ENCODE measurements at places on chromosomes 1 and 21.
A peak's percentile ranks its signal among the peaks of the same experiment; 100 is the strongest.

- DNase-seq = no peak
Measured at GRCh38 chr1:151835596-151835995, 4.0 kb upstream of the RORC start.

DNA sequence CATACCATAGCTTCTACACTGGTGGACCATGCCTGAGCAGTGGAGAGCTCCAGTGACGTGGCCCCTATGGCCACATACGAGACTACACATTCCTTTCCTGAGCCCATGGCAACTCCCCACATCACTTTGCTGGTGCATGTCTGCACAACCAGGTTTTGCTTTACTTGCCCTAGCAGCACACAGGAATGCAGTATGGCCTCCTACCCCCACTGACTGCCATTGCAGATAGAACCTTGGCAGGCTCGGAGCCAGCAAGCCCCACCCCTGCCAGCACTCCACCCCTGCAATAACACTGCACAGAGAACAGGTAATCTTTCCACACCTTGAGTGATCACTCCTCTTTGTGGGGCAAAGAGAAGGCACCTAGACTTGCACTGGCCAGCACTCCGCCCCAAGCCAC is 531.9 kb upstream of the CAMK1G start:
- DNase-seq = no peak

GRCh38 chr1:37763791-37764413 is 1.0 kb downstream of the EPHA10 start:
- no peak for DNase-seq

DNA sequence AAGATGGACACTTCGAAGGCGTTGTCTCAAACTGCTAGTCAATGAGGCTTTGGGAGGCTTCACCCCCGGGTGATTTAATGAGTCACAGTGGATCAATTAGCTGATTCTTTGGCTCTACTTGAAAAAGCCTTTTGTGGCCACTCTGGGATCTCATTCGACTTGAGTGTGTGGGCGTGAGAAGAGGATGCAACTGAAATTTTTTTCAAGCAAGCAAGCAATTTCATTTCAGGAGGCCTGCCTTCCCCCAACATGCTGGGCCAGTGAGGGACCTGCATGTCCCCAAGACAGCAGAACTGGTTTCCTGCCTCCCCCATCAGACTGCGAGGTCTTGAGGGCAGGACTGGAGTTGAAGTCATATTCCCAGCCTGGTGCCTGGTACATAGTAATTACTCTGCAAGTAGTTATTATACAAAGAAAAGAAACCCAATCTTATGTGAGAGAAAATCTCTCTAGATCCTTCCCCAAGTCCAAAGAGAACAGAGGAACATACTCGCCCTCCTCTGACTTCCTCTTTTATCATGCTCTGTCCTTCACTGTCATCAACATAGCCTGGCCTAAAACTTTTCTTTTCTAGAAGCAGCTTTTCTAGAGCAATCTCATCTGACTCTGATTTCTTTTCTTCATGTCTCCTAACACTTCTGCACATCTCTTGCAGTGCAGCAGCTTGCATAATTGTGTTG is 22.7 kb downstream of the SYT6 start:
- no peak for DNase-seq

- DNase-seq = no peak
Measured at GRCh38 chr1:30887485-30888315, 20.9 kb downstream of the SDC3 start.

DNA sequence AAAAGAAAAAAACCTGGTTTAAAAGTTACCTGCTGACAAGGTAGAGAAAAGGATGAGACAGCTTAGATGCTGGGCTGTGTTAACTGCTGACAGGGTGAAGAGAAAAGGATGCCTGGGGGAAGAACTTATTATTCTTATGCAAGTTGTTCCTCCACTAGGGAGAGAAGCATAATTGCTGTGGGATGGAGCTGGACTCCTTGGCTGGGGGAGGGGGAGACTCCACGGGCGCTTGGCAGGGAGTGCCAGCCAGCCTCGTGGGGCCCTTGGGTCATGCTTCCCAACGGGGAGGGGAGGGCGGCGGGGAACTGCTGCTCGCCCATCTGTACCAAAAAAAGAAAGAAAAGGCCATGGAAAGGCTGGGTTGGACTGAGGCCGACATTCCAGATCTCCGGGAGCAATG is 47.2 kb downstream of the SYCP1 start:
- DNase-seq = no peak

- DNase-seq = no peak
Measured at GRCh38 chr1:10522322-10522860, 47.6 kb downstream of the PEX14 start.

DNA sequence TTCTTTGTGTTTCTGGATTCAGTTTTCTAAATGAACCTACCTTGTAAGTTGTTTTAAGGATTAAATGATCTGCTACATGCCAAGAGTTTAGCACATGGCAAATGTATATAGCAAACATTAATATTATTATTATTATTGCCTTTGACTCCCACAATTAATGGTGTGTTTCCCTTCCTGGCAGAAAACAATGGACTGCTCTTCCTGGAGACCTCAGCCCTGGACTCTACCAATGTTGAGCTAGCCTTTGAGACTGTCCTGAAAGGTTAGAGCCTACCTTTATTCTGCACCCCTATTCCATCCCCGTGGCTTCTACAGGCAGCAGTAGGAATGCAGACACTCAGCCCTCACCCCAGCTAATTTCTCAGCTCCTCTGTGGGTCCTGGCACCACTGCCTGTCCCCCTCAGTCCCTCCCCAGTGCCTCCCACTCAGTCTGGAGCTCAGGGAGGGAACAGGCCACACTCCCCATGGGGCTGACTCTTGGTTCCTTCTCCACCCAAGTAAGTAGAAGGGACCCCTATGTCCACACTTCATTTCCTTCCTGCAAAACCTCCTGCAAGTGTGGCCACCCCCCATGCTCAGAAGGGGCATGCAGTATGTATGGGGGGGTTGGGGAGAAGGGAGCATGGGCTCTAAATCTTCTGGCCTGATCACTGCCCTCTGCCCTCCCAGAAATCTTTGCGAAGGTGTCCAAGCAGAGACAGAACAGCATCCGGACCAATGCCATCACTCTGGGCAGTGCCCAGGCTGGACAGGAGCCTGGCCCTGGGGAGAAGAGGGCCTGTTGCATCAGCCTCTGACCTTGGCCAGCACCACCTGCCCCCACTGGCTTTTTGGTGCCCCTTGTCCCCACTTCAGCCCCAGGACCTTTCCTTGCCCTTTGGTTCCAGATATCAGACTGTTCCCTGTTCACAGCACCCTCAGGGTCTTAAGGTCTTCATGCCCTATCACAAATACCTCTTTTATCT is 8.8 kb downstream of the RAB25 start:
- no peak for DNase-seq

DNA sequence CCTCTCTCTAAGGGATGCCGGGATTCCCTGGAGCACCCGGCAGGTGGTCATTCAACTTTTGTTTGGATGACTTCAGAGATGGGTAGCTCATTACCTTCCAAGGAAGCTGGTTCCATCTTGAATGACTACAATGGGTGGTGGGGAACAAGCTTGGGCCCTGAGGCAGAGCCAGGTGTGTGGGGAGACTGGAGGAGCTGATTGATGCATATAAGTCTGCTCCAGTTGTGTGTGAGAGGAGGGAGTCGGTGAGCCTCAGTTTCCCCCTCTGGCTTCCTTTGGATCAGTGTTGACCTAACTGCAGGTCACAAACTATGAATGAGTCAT is 133.8 kb upstream of the ZBTB40 start:
- no peak for DNase-seq

GRCh38 chr1:186306533-186306932 is 68.5 kb downstream of the TPR start:
- DNase-seq = no peak

DNA sequence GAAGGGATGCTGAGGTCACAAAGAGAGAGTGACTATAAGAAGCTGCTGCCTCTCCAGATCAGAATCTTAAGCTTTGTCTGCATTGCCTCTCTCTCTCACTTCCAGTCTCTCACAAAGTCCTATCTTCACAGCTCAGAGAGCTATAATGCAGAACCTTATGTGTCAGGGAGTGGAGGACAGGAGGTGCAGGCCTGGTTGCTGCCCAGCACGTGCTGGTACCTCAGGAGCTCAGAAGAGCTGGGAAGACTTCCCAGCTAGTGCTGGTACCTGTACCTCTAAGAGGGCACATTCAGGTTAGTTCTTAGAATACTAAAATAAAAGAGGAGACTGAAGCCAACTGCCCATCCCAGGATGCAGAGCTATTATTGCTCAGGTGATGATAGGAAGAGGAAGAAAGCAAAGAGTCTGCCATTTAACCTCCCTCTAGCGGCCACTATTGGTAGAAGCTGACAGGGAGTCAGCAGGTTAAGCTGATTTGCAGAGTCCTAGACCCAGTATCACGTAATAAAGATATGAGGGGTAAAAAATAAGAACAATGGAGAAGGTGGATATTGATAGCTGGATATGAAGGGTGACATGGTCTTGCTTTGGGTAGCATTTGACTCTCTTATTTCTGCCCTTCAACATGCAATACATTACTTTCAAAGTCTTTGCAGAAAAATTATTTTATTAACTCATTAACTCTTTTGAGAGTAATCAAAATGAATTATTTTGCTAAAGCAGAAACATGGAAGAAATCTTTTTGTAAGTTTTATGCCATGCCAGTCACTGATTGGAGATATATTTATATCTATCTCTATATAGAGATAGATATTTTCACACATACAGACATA is 138.1 kb upstream of the HMCN1 start:
- DNase-seq = peak; percentile 53

GRCh38 chr1:67575861-67576260 is 109.1 kb upstream of the GADD45A start:
- peak; percentile 44 for DNase-seq

- peak; percentile 73 for DNase-seq
Measured at GRCh38 chr1:6271554-6271953, 10.7 kb upstream of the GPR153 start.

DNA sequence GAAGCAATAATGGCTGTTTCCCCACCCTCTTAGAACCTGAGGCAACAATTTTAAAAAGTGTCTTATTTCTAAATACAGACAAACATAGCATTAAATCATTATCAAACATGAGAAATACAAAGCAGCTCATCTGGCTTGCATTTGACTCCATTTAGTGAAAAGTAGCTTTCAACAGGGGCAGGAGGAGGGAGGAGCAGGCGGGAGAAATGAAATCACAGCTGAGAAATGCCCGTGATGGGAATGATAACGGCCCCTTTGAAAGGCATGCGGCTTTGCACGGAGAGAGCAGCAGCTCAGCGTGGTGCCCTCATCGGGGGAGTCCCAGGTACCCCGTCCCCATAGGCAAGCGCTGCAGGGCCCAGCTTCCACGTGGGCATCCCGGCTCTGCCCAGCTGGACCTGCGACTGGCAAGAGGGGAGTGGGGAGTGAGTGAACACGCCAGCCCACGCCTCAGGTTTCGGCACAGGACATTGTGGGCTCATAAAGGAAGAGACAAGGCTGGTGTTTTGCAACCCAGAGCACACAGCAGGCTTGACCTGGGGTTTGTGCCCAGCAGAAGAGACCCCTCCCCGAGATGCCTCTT is 134.6 kb downstream of the NPHP4 start:
- no peak for DNase-seq

- DNase-seq = no peak
Measured at GRCh38 chr1:231058416-231059109, 18.5 kb upstream of the FAM89A start.

DNA sequence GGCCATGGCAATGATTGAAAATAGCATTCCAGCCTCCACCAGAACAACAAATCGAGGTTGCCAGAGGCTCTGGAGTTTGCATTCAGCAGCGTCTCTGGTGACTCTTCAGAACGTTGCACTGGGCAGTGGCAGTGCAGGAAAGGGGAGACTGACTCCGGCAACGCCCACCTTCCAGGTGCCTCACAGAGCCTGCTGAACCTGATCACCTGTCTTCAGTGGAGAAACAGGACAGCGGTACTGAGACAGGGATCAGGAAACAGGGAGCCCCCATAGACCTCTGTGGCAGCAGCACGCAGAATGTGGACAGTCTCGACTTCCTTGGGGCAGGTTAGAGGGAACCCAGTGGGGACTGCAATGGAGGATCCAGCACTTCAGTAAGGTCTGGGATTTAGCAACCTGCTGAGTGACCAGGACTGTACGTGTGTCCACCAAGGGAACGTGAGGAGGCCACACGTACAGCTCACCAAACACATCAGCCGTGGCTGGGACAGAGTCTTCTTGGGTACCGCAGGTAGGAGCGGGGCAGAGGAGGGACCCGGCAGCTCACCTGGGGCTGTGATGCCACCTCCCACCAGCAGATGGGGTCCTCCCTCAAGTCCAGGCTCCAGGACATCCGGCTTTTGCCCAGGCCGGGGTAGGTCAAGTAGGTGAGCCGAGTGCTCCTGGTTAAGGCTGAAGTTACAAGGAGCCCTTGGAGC is 128.6 kb downstream of the PRDM2 start:
- no peak for DNase-seq

DNA sequence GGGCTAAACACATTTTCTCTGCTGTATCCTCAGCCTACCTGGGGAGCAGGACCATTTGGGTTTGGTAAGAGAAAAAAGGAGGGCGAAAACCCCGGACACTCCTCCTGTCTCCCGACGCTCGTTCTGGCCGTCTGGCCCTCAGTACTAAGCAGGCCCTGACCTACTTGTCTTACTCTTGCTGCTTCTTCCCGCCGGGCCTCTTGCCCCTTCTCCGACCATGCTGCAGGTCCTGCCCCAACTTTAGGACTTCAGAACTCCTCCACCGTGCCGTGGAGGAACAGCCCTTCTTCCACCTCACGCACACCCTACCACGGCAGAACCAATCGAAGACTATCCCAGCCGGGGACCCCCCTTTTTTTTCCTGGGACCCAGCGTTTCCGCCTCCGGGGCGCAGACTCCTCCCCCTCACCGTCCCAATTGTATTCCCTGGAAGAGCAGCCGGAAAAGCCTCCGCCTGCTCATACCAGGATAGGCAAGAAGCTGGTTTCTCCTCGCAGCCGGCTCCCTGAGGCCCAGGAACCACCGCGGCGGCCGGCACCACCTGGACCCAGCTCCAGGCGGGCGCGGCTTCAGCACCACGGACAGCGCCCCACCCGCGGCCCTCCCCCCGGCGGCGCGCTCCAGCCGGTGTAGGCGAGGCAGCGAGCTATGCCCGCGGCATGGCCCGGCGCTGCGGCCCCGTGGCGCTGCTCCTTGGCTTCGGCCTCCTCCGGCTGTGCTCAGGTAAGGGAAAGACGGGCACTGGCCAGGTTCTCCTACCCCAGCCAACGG is at the start of gene CHRNB2:
CHRNB2 (plus strand) TSS at position 393 of the 771 bp plus-strand sequence; CDS start at position 660, 267 bp downstream.
- DNase-seq = peak; percentile 82

- no peak for DNase-seq
Measured at GRCh38 chr1:23792151-23792945, 1.4 kb downstream of the LYPLA2 start.

DNA sequence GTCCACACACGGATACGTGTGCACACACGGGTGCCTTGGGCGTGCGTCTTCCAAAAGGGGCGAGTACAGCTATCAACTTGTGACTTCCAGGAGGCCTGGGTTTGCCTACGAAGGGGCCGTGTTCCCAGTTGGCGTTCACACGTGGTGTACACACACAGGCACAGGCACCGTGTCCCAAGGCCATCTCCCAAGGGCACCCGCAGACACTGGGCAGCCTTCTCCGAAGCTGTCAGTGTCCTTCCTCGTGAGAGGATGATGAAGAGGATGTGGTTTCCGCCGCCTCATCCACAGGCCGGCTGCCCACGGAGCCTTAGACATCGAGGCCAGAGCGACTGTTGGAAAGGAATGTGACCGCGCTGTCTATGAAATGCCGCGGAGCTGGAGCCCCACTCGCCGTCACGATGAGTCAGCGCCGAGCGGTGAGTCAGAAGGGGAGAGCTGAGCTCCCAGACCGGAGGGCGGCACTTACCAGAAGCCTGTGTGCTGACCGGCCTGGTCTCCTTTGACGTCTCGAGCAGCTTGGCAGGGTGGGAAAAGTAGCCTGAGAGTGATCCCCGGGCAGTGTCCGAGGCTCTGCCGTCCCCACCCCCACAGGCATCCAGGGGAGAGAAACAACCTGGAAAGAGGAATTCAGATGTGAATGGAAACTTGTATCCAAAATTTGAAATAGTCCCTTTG is 141.4 kb upstream of the ARHGEF16 start:
- DNase-seq = peak; percentile 94
